Eye (tissue), 1 donor: ENCODE measurements at places on chromosomes 12 and 14.

DNA sequence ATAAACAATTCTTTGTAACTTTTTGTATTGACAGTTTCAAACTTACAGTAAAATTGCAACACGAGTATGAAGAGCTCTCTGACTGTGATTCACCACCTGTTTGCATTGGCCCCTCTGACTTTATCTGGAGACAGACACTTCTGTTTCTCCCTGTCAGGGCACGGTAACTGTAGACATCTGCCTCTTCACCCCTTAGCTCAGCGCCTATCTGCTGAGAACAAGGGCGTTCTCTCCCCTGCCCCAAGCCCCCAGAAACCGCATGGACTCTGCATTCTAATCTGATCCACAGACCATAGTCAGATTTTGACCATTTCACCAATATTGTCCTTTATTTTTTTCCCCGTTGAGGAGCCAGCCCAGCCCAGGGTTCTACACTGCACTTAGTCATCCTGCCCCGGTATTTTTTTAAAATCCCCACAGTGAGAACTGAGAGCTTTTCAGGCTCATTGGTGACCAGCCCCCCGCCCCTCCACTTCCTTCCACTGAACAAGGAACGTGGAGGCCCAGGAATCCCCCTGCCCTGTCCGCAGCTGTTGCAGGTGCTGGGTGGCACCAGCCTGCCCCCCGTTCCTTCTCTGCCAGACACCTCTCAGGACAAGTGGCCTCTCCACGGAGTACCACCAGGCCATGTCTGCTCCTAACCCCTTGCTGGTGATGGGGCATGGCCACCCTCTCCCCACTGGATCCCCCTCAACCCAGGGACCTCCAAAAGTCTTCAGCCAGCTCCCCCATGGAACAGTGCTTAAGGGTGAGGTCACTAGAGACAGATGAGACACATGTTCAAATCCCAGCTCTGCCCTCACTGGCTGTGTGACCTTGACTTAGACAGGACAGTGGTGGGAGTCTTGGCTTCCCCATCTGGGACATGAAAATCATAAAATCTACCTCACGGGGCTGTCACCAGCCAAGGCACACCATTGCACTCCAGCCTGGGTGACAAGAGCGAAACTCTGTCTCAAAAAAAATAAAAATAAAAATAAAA is 11.2 kb downstream of the RHOF start:
- DNase-seq, result no peak

DNA sequence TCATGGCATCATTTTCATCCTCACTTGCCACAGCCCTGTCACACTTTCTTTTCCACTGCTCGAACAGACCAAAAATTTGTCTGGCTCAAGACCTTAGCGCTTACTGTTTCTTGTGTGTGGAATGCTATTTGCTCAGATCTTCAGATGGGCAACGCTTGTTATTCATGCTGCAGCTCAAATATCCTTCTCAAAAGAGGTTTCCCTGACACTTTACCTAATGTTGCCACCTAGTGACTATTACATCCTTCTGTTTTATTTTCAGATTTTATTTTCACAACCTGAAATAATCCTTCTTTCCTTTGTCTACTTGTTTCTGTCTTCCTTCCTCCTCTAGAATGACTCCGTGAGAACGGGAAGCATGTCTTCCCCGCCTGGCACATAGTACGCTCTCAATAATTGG is 5.6 kb downstream of the FBXO33 start:
- DNase-seq, result peak; percentile 30

DNA sequence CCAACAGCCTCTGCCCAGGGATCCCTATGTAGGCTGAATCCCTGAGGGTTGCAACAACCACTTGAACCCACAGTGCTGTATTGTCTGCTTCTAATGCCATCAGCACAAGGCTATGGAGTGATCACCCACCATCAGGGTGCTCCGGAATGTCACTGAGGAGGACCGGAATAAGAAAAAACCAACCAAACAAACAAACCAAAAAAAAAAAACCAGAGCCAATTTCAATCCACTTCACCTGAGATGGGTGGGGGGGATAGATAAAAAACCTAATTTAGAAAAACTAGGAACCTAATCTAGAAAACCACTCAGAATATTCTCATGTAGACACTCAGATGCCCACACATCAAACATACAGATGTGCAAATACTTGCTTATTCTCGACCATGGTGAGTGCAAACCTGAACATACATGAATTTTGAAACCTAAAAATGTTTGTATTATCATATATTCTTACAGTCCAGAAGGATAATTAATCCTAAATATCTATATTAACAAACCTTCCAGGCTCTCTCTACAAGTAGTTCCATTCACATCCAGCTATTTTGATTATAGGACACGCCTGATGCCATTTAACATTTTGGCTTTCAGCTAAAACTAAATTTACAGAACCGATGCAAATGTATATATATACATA is 3.7 kb downstream of the TBX5 start:
- no peak for DNase-seq

DNA sequence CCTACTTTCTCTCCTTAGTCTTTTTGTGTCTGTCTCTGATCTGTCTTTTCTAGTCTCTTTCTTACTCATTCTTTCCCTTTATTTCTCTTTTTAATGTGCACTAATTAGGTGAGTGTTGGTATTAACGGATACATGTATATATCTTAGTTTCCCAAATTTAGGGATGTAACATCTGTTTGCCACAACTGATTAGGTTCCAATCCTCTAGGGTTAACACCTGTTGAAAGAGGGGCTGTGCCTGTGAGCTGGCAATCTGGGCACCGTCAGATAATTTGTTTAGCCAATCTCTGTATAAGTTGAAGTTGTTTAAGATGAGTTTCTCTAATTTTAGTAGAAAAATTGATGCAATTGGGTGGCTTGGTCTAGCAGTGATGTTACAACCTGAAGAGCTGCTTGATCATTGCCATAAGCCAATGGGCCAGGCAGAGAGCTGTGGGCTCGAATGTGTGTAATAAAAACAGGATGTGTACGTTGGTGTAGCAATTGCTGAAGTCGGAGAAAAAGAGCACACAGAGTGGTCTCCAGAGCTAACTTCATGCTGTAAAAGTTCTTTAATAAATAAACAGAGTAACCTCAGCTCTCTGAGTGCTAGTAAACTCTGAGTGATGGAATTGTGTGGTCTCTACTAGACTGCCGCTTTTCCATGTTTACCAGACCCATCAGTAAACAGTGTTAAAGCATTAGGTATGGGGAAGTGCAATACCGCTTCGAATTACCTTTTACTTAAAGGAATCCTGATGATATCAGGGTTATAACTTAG is 18.3 kb upstream of the LYZ start:
- DNase-seq, result no peak

- peak; percentile 37 for DNase-seq
These were observed 20.1 kb downstream of the ZNF84 start for GRCh38 chr12:133057446-133057845.

- DNase-seq, result no peak
These were observed 374.4 kb downstream of the NUAK1 start for GRCh38 chr12:105764216-105764835.

DNA sequence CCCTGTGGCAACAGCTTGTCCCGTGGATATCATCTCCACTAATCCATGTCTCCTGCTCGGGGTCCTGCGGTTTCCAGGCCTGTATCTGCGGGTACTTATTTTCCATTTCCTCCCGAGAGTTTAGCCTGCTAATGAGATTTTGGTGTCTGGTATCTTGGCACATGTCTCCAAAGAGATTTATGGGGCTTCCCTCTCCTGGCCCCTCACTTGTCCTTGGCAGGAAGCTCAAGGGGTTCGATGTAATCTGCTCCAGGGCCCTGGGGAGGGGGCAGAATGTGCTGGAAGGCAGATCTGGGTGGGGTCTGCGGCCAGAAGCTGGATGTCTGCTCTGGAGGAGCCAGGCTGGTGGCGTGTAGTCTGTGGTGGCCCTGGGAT is 85.7 kb downstream of the KIF26A start:
- peak; percentile 80 for DNase-seq

DNA sequence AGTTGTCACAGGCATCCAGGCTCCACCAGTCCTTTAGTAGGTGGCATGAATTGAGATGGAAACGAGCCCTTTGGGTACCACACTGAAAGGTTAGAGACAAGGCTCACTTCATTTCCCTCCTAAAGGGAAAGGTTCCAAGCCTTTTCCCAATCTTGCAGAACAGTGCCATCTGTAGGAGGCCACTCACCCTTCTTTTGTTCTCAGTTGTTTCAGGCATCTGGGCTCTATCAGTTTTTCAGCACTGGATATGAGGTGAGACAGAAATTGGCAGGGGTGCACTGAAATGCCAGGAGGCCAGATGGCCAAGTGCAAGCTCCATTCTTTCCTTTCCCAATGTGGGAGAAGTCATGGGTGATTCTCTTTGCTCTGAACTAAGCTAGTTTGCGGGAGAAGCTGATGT is 15.2 kb downstream of the FBXO33 start:
- DNase-seq, result no peak

GRCh38 chr12:111405859-111406473 is at the start of gene SH2B3:
SH2B3 (plus strand) TSS chr12:111405923; CDS start chr12:111418146, 12,223 bp downstream.
- no peak for DNase-seq

DNA sequence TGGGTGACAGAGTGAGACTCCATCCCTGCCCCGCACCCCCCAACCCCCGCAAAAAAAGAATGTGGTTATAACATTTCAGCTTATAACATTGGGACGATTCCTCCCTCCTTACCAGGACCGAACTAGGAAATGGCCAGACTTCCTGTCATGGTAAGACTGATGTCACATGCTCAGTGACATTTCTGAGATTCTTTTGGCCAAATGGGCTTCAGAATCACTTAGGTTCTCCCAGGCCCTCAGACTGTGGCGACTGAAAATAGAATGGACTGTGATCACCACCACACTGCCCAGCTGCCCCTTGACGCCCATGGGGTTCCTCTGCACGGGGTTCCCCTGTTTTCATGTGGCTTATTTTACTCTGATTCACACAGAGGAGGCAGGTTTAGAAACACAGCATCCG is 115.0 kb upstream of the EVL start:
- peak; percentile 10 for DNase-seq

- DNase-seq, result no peak
These were observed 364.1 kb upstream of the E2F7 start for GRCh38 chr12:77429426-77429825.

DNA sequence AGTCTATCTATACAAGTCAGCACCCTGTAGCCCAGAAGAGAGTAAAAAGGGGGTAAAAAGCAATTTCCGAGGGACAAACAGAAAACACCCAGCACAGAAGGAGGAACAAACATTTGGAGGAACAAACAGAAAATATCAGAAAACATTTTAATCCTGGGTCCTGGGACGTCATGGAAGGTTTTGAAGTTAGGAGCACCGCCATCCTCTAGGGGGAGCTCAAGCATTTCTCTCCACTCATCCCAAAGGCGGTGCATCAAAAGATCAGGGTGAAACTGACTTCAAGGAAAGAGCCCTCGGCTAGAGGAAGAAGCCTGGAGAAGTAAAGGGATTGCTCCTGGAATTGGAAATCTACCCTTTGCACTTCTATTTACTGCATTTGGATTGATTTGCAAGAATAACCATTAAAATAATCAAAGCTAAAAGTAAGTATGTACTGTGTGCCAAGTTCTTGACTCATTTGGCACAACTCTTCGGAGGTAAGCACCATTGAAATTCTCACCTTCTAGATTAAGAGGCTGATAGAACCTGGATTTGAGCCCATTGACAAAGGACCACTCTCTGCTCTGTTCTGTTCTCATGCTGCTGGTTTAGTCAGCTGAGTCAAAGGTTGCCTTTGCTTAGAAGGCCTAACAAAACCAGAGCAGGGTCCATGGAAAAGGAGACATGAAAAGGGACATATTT is 17.2 kb upstream of the POC1B start:
- peak; percentile 94 for DNase-seq

DNA sequence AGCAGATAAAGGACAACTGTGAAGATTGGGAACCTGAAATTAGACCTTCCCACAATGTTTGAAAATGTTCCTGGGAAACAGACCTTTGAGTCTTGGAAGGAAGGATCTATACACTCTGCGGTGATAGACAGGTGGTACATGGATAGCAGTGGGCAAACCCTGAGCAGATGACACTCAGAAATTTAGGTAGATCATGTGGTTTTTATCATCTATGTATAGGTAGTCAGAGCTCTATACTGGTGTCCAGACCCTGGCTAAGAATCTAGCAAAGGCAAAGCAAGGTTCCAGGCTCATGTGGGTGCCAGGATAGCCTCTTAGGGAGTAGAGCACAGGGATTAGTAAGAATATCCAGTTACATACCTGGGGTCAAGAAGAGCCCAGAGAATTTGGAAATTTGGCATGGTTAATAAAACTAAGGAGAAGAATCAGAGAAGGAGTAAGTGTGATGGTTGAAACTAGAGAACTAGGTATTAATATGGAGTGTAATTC is 331.2 kb upstream of the FBXO33 start:
- DNase-seq, result no peak

DNA sequence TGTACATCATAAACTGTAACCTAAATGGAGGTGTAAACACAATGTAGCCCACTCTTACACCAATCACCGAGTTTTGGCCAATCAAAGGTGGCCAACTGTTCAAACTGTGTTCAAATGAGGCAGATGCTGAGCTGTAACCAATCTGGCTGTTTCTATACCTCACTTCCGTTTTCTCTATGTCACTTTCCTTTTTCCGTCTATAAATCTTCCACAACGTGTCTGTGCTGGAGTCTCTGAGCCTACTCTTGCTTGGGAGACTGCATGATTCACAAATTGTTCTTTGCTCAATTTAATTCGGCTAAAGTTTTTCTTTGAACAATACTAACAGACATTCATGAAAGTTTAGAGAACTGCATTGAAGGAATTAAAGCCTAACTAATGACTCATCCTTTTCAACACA is 547.1 kb upstream of the USP15 start:
- DNase-seq, result no peak

DNA sequence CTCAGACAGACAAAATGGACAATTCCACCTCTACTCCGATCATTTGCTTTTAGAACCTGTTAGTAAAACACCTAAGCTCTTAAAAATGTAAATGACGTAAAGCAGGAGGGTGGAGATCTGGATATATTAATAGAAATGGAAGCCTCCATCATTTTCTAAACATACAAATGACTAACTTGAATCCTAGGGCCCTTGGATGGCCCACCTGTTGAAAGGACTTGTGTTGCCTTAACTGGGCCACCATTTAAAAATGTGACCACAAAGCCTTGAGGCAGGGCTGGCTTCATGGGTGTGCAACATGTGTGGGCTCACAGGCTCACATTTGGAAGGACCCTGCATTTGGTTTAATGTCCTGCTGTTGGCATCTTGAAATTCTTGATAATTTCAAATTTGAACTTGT is 131.5 kb upstream of the PRMT8 start:
- DNase-seq, result no peak

- DNase-seq, result no peak
These were observed 35.9 kb downstream of the DAAM1 start for GRCh38 chr14:59224341-59224740.

DNA sequence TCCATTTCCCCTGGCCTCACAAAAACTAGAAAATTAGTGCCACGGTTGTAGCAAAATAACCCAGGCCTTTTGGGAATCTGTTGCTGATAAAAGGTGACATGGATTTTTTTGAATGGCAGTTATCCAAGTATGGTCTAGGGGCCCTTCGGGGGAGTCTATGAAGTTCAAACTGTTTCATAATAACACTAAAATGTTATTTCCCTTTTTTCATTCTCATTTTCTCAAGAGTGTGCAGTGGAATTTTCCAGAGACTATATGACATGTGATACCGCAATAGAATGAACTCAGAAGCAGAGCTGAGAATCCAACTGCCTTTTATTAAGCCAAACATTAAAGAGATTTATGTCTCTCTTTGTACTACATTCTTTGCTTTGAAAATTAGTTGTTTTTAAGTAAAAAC is 26.9 kb downstream of the GSTZ1 start:
- DNase-seq, result no peak
